Dermis lymphatic vessel endothelial cell (primary cell): ENCODE measurements at places on chromosomes 3 and 15. TPM values are rescaled to one million over a fixed set of nuclear protein-coding genes. Genes with fewer than 3 reads are reported as not detected.

The CFAP92 gene
- total RNA-seq = 1.0 and 1.3 TPM in 2 replicates

The PLAAT1 gene
- total RNA-seq = 0.09 TPM in 1 of 2 replicates, not detected in the other

The NEK10 gene
- 0.65 and 1.4 TPM in 2 replicates for total RNA-seq

The CPNE4 gene
- not detected in 2 replicates for total RNA-seq

The LMOD3 gene
- total RNA-seq = not detected in 2 replicates

The DCLK3 gene
- total RNA-seq = not detected in 2 replicates

The MYRIP gene
- total RNA-seq = 8.9 and 10.1 TPM in 2 replicates

The SYNM gene
- total RNA-seq = 86.0 and 167 TPM in 2 replicates

The LDHAL6B gene
- total RNA-seq = not detected in 2 replicates

The NR2E3 gene
- total RNA-seq = 0.22 and 0.26 TPM in 2 replicates

The DTX3L gene
- 19.2 and 24.0 TPM in 2 replicates for total RNA-seq

The CRTC3 gene
- 7.8 and 8.6 TPM in 2 replicates for total RNA-seq

The LTK gene
- 0.09 TPM in 1 of 2 replicates, not detected in the other for total RNA-seq

The ZNF774 gene
- total RNA-seq = 1.2 and 1.4 TPM in 2 replicates

The GNAT1 gene
- total RNA-seq = not detected in 2 replicates

The TMEM212 gene
- total RNA-seq = not detected in 2 replicates

The IL17RB gene
- total RNA-seq = under 0.01 TPM in 1 of 2 replicates, not detected in the other

The RASGRP1 gene
- total RNA-seq = 0.11 and 0.17 TPM in 2 replicates

The GOLGA8T gene
- 0.09 TPM in 1 of 2 replicates, not detected in the other for total RNA-seq

The RPN1 gene
- 488 and 515 TPM in 2 replicates for total RNA-seq

The SEC61A1 gene
- 196 and 222 TPM in 2 replicates for total RNA-seq

The CYP8B1 gene
- total RNA-seq = not detected in 2 replicates
